Placental pericyte (primary cell): ENCODE measurements at places on chromosomes 6 and 20. TPM values are rescaled to one million over a fixed set of nuclear protein-coding genes. Genes with fewer than 3 reads are reported as not detected.

The TTK gene
- total RNA-seq = 1.5 and 54.8 TPM in 2 replicates

The BTN3A1 gene
- 26.2 and 36.8 TPM in 2 replicates for total RNA-seq

The ZFP57 gene
- not detected in 2 replicates for total RNA-seq

The EFCAB8 gene
- under 0.01 and 0.14 TPM in 2 replicates for total RNA-seq

The SLC17A1 gene
- not detected in 2 replicates for total RNA-seq

The EPPIN gene
- not detected in 2 replicates for total RNA-seq

The OR2J3 gene
- not detected in 2 replicates for total RNA-seq

The GTF2H4 gene
- 9.4 and 17.6 TPM in 2 replicates for total RNA-seq

The ACAT2 gene
- total RNA-seq = 54.5 and 110 TPM in 2 replicates

The PPP1R16B gene
- 0.14 TPM in 1 of 2 replicates, not detected in the other for total RNA-seq

The TPD52L1 gene
- 0.29 and 1.3 TPM in 2 replicates for total RNA-seq

The BTN1A1 gene
- total RNA-seq = not detected in 2 replicates

The TCFL5 gene
- total RNA-seq = 8.3 and 17.5 TPM in 2 replicates
